Sigmoid colon (tissue), 7 donors: ENCODE measurements at places on chromosomes 6 and 20. TPM values are rescaled to one million over a fixed set of nuclear protein-coding genes. Genes with fewer than 3 reads are reported as not detected.

The ID4 gene
- total RNA-seq, result 9.1 TPM

The SULF2 gene
- total RNA-seq, result 28.2 TPM

The RALGAPA2 gene
- total RNA-seq, result 19.1 TPM

The SCRT2 gene
- not detected for total RNA-seq

DNA sequence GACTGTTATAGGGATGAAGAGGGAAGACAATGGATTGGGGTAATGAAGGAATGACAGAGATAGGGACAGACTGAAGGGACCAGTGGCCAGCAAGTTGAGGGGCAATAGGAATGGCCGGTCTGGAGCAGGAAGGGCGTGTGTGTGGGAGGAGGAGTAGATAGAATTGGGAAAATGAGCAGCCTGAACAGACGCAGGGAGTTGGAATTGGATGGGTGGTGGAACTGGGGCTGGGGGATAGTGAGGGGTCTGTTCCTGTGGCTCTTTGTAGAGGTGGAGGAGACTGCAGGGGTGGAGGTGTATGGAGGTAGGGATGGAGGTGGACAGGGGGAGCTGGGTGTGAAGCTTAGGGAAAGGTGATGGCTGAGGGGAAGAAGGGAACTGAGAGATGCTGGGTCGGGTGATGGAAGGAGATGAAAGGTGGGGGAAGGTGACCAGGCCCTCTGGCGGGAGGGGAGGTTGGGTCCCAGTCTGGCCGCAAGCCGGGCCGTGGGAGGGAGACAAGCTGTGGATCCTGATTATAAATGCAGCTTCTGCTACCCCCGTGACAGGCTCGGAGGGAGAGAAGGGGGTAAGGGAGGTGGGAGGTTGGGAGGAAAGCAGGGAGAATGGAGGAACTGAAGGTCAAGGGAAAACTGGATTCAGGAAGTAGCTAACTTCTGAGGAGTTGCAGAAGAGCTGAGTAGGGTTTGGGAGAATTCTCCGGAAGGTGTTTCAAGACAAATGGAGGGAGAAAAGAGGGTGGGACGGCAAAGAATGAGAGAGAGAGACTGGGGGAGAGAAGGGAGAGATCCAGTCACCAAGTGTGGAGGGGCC lies 5.2 kb downstream of the SYNGAP1 start:
- H3K4me3 ChIP-seq, result peak overlapping the region; percentile 35
- no peaks in the 10 kb centered on the region for H3K27me3 ChIP-seq
- DNase-seq, result no peak
- H3K36me3 ChIP-seq, result no peaks in the 10 kb centered on the region
- H3K4me1 ChIP-seq, result peaks cover 51% of the 10 kb centered on the region

- H3K27me3 ChIP-seq, result peaks cover 14% of the 10 kb centered on the region
- H3K4me1 ChIP-seq, result no peaks in the 10 kb centered on the region
- no peak for DNase-seq
- no peak overlapping the region for H3K27ac ChIP-seq
- H3K4me3 ChIP-seq, result no peak overlapping the region
Measured at GRCh38 chr6:41642090-41642959, 4.1 kb downstream of the MDFI start.

DNA sequence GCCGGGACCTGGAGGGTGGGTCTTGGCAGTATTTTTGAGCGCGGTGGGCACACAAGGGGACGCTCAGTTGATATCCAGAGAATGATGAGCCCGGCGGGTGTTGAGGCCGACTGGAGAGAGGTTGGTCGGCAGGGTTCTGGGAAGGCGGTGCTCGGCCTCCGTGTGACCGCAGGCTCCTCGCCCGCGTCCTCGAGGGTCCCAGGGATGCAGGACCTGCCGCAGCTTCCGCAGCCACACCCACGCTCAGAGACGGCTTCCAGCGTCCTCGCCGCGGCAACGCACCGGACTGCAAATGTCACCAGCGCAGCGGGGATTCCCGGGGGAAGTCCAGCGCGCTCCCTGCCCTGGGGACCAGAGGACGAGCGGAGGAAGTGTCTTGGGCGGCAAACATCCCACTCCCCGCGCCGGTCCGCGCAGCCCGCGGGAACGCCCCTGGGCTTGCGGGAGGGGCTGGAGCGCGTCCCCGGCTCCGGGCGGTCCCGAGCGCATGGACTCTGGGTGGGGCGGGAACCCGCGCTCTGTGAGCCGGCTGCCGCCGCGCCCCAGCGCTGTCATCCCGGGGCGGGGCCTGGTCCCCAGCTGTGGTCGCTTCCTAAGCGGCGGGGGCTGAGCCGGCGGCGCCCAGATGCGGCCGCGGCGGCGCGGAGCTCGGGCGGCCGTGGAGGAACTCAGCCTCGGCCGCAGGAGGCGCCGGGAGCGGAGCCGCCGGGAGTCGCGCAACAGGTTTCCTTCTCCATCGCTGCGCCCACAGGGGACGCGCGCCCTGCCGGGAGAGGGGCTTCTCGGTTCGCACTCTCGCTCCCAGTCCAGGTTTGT lies at the start of gene STX11:
STX11 (plus strand) TSS at position 624 of the 816 bp plus-strand sequence. CDS start 36,111 bp downstream, outside the sequence.
- peak; percentile 78 for DNase-seq
- H3K36me3 ChIP-seq, result no peaks in the 10 kb centered on the region
- H3K27ac ChIP-seq, result peak within 1 kb of the TSS; percentile 41
- H3K27me3 ChIP-seq, result no peaks in the 10 kb centered on the region
- H3K4me3 ChIP-seq, result peak within 1 kb of the TSS; percentile 53

DNA sequence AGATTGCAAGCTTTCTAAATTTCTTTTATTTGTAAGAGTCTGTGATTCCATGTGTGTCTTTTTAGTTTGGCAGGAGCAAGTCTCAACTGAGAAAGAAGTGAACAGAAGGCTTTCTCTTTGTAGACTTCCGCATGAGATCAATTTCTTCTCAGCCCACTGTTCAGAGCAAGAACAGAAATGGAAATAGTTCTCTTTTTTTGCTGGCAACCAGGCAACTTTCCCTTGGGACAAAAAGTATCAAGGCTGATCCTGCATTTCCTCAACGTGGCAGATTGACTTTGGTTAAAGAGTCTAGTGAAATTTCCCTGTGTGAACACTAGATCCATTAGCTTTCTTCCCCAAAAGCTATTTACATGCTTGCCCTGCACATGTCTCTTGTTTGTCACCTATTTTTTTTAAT lies 46.8 kb upstream of the JAG1 start:
- H3K36me3 ChIP-seq, result no peaks in the 10 kb centered on the region
- peaks cover 12% of the 10 kb centered on the region for H3K4me1 ChIP-seq
- no peak for DNase-seq
- H3K27me3 ChIP-seq, result no peaks in the 10 kb centered on the region
- no peak overlapping the region for H3K4me3 ChIP-seq
- no peak overlapping the region for H3K27ac ChIP-seq

DNA sequence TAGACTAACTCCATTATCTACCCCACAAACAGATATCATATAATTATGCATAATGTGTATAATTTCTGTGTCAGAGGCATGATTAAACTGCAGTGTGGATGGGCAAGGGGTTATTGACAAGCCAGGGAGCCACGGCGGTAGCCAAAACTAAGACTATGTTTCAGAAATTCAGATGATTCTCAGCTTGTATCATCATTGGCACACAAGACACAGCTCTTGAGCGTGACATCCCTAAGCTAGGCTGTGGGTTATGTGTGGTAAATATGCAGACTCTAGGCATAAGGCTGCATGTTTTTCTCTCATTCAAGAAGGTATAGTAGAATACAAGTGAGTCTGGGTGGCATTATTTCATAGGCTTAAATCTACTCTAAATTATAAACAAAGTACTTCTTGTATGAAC lies 154.3 kb downstream of the KLHL32 start:
- no peak overlapping the region for H3K4me3 ChIP-seq
- H3K4me1 ChIP-seq, result no peaks in the 10 kb centered on the region
- H3K36me3 ChIP-seq, result no peaks in the 10 kb centered on the region
- no peak for DNase-seq
- no peak overlapping the region for H3K27ac ChIP-seq

The CDH4 gene
- total RNA-seq, result not detected

The PTK7 gene
- total RNA-seq, result 6.1 TPM

DNA sequence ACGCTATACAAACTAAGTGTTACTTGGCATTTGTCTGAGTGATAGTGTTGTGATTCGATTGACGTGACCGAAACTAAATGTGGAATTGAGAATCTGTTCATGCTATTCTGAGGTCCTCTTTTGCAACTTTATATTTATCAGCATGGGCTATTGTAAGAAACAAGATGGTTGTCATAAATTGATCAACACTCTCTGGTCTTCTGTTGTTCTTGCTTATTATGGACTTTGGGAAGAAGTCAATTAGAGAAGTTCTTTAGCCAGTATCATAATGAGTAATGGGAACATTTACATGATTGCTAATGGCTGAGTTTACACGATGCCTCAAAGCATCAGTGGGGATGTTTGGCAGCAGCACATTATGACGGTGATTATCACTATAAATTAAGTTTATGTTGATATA lies 195.0 kb downstream of the CD83 start:
- no peak overlapping the region for H3K27ac ChIP-seq
- H3K27me3 ChIP-seq, result no peaks in the 10 kb centered on the region
- DNase-seq, result no peak
- no peaks in the 10 kb centered on the region for H3K4me1 ChIP-seq
- H3K4me3 ChIP-seq, result no peak overlapping the region

GRCh38 chr6:168283686-168284025 lies 35.9 kb downstream of the DACT2 start:
- no peak overlapping the region for H3K27ac ChIP-seq
- H3K27me3 ChIP-seq, result peaks cover 3% of the 10 kb centered on the region
- peak; percentile 52 for DNase-seq
- no peaks in the 10 kb centered on the region for H3K4me1 ChIP-seq
- no peak overlapping the region for H3K4me3 ChIP-seq
- no peaks in the 10 kb centered on the region for H3K36me3 ChIP-seq

- no peak overlapping the region for H3K27ac ChIP-seq
- no peak for DNase-seq
- no peaks in the 10 kb centered on the region for H3K27me3 ChIP-seq
Measured at GRCh38 chr6:17552861-17553260, 47.2 kb upstream of the FAM8A1 start.

GRCh38 chr20:55580475-55580874 lies 424.8 kb downstream of the CBLN4 start:
- H3K27me3 ChIP-seq, result no peaks in the 10 kb centered on the region
- H3K36me3 ChIP-seq, result no peaks in the 10 kb centered on the region
- H3K4me3 ChIP-seq, result no peak overlapping the region
- no peaks in the 10 kb centered on the region for H3K4me1 ChIP-seq

DNA sequence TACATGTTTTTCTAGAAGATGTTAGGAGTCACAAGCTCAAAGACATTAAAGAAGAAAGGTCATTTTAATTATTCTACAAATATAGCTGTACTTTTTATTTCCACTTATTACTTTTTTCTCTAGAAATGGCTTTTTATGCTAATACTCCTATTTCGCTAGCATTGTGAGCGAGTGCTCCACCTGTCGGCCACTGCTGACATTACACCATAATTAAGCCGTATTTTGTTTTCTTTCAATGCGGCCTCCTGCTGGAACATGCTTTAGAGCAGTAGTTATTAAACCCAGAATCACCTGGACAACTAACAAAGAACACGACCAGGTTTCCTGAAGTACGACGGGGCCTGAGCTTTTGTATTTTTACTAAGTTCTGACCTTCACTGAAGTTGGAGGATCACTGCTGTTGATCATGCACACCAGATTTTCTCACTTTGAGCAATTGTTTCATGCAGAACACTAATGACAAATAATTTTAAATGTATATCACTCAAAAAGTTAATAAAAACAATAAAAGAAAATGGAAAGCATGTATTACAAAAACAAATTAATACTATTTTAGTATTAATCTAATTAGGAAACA lies 74.1 kb upstream of the PAK5 start:
- H3K27ac ChIP-seq, result no peak overlapping the region
- H3K27me3 ChIP-seq, result no peaks in the 10 kb centered on the region
- no peak overlapping the region for H3K4me3 ChIP-seq

DNA sequence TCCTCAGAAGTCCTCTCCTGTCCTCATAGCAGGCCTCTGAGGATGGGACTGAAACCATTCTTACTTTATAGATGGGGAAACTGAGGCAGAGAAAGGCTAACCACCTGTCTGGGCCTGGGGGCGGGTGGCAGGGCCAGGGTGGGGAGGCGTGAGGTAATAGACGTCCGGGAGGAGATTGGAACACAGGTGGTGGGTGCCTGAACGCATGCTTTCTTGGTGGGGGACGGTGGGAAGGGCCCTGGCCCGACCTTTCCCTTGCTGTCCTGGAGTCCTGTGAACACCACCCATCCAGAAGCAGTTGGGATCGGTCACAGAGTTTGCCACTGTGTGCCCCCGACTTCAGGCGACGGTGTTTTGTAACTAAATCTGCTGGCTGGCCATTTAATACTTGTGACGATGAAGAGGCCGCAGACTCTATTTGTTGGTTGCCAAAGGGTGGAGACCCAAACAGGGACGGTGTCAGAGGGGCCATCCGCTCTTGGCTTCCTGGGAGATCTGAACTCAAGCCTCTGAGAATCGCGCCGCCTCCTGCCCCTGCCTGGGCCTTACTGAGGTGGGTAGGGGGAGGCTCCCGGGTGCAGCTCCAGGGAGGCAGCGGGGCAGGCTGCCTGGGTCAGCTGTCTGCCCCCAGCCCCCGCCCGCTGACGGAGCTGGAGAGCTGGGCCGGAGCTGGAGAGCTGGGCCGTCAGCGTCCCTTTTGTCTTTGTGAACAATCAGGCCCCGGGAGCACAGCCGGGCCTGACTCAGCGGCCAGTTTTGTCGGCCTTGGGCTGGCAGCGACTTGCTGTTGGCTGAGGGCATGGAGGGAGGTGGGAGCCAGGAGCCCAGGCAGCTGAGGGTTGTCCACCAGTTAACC lies 4.1 kb downstream of the RBM38 start:
- H3K27ac ChIP-seq, result peak overlapping the region; percentile 98
- peaks cover 38% of the 10 kb centered on the region for H3K36me3 ChIP-seq
- H3K4me3 ChIP-seq, result peak overlapping the region; percentile 96
- no peaks in the 10 kb centered on the region for H3K27me3 ChIP-seq
- H3K4me1 ChIP-seq, result peaks cover 91% of the 10 kb centered on the region

DNA sequence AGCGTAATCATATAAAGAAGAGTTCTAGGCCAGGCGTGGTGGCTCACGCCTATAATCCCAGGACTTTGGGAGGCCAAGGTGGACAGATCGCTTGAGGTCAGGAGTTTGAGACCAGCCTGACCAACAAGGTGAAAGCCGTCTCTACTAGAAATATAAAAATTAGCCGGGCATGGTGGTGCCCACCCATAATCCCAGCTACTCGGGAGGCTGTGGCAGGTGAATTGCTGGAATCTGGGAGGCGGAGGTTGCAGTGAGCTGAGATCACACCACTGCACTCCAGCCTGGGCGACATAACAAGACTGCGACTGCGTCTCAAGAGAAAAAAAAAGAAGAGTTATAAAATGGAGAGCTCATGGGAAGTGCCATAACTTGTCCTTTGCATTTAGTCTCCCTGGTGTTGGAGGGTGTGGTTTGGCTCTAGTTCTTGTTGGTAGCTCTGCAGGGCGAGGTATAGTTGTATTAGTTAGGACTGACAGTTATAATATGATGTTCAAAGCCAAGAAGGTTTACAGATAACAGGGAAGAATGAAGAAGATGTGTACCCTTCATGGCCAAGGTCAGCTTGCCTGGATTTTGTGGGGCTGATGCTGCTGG lies 54.8 kb downstream of the UTRN start:
- peaks cover 12% of the 10 kb centered on the region for H3K4me1 ChIP-seq
- H3K4me3 ChIP-seq, result no peak overlapping the region
- no peak overlapping the region for H3K27ac ChIP-seq

GRCh38 chr6:11277275-11278206 lies 45.1 kb upstream of the NEDD9 start:
- H3K4me3 ChIP-seq, result no peak overlapping the region
- no peaks in the 10 kb centered on the region for H3K27me3 ChIP-seq
